ENCODE measurements at places on chromosomes 6 and 20. TPM values are rescaled to one million over a fixed set of nuclear protein-coding genes. Genes with fewer than 3 reads are reported as not detected.
A peak's percentile ranks its signal among the peaks of the same experiment; 100 is the strongest.

- H3K27ac ChIP-seq, result no peak overlapping the region
- H3K27me3 ChIP-seq, result no peaks in the 10 kb centered on the region
- no peaks in the 10 kb centered on the region for H3K4me1 ChIP-seq
- peaks cover 42% of the 10 kb centered on the region for H3K36me3 ChIP-seq
- no peak overlapping the region for H3K4me3 ChIP-seq
Measured at GRCh38 chr6:42236682-42237473, 19.2 kb upstream of the MRPS10 start.

DNA sequence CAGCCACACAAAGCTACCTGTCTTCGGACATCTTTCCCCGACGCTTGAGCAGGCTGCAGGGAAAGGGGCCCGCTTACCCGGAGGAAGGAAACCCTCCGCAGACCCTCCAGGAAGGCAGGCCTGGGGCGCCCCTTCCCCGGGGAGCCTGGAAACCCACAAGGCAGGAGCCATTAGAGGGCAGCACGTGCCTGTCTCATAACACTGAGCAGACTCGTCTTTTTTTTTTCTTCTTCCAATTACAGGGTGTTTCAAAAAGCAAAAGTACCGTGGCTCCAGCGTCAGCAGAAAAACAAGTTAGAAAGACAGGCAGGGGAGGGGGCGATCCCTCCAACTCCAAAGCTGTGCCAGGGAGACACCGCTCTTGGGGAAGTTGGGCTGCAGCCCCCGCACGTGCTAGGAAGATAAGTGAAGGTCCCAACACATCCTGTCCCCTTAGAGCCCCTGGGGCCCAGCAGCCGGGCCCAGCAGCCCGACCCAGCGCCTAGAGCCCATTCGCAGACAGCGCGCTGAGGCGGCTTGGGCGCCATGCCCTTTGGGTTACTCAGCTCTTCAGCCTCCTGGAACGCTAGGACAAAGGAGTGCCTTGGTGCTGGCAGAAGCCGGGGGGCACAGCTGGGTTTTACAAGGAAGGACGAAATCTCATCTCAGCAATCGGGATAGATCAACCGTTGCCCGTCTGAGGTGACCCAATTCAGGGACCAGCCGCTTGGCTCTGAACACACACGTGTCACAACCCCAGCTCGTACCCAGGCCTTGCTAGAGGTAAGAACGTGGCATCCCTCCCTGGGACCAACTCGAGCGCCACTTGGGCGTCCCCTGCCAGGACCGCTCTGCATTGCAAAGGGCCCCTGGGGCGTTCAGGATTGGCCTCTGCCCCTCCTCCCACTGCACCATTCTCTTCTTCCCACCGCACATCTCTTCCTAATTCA lies 136.3 kb downstream of the LY86 start:
- peak overlapping the region; percentile 27 for H3K4me3 ChIP-seq
- H3K36me3 ChIP-seq, result no peaks in the 10 kb centered on the region
- H3K4me1 ChIP-seq, result peaks cover 17% of the 10 kb centered on the region
- peak overlapping the region; percentile 5 for H3K27ac ChIP-seq

The PRND gene
- total RNA-seq, result 0.11 TPM

DNA sequence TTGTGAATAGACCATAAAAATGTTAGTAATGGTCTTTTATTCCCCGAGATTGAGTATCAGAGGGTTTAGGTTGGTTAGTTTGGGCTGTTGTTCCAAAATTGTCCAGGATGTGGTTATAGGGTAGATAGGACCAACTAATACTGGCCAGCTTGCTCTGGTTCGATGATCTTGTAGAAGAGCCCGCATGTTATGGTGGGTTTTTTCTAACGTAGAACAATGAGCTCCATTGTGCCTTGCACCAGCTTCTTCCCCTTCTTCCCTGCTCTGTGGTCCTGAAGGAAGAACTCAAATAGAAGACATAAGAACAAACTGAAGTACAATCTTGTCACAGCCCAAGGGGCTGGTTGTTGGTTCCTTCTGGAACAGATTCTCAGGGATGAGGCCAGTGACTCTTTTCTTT lies 70.5 kb downstream of the RREB1 start:
- H3K4me1 ChIP-seq, result peaks cover 9% of the 10 kb centered on the region
- peaks cover 9% of the 10 kb centered on the region for H3K36me3 ChIP-seq
- H3K27ac ChIP-seq, result no peak overlapping the region
- H3K4me3 ChIP-seq, result no peak overlapping the region
- no peak for DNase-seq

All from H1 (cell line).